ENCODE measurements at places on chromosomes 4 and X. TPM values are rescaled to one million over a fixed set of nuclear protein-coding genes. Genes with fewer than 3 reads are reported as not detected.

Gene POLN
- 3.1 TPM for total RNA-seq

Gene ATOH1
- total RNA-seq = not detected

Gene SPANXA1
- total RNA-seq = not detected

Gene GASK1B
- total RNA-seq = 130 TPM

Gene TRPC3
- total RNA-seq = 0.15 TPM

Gene SPANXD
- not detected for total RNA-seq

Gene UGT2B17
- not detected for total RNA-seq

Gene COL4A6
- 0.54 TPM for total RNA-seq

Gene CNGA1
- not detected for total RNA-seq

Gene MSMO1
- total RNA-seq = 41.0 TPM

Gene MND1
- 0.50 TPM for total RNA-seq

Gene ASB9
- total RNA-seq = not detected

Gene SOWAHD
- 0.20 TPM for total RNA-seq

Gene TIGD4
- 0.24 TPM for total RNA-seq

Gene PDE6B
- not detected for total RNA-seq
